ENCODE measurements at places on chromosomes 1 and 21. TPM values are rescaled to one million over a fixed set of nuclear protein-coding genes. Genes with fewer than 3 reads are reported as not detected.

GRCh38 chr1:112237983-112238545 is 157.9 kb upstream of the CTTNBP2NL start:
- DNase-seq, result no peak

Gene BMP8B
- total RNA-seq, result 1.3 TPM

DNA sequence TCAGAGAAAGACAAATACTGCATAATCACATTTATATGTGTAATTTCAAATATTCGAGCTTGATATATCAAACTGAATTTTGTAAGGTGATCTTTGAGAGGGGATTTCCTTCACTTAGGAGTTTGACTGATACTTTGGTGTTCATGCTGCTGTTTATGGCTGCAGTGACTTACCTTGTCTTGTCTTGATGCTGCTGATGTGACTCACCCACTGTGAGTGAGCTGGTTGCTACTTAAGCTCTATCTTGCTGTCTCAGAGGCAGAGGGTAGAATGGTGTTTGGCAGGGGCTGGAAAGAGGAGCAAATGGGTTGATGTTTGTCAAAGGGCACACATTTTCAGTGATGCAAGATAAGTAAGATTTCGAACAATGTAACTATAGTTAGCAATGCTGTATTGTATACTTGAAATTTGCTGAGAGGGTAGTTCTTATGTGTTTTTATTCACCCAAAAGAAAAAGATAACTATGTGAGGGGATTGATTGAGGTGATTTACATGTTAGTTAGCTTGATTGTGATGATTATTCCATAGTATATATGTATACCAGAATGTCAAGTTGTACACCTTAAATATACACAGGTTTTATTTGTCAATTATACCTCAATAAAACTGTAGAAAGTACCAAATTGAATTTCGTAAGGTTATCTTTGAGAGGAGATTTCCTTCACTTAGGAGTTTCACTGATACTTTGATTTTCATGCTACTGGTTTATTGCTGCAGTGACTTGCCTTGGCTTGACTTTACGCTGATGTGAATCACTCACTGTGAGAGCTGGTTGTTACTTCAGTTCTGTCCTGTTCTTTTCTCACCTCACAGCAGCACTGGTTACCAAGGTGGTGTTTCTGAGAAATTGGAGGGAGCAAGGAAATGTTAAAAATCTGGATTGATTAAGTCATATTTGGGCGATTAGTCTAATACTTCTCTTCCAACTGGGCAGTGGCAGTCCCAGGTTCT is 94.5 kb upstream of the SLC5A9 start:
- peak; percentile 11 for DNase-seq

DNA sequence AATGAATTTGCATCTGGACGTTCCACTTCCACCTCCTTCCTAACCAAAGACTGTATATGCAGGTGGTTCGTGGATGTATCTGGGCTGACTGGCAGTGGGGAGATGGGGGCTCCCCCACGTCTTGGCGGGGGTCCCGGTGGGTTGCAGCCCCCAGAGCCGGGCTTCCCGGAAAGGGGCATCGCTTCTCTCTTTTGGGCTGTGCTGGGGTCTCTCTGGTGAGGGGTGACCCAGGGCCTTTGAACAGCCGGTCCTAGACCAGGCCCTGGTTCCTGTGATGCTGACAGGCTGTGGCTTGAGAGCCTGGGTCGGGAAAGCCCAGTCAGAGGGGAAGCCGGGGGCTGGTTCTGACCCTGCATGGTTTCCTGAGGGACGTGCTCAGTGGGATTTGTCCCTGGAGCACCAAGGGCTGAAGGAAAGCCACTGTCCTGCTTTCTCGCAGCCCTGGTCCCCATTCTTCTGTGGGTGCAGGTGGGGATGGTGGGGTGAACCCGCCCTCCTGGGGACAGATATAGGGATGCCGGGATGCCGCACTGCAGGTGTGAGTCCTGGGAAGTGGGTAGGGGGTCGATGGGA is 29.8 kb downstream of the COL18A1 start:
- no peak for DNase-seq

Gene VANGL2
- 17.7 TPM for total RNA-seq

GRCh38 chr1:22188436-22188835 is 45.5 kb upstream of the WNT4 start:
- no peak for DNase-seq

Gene PINK1
- total RNA-seq, result 104 TPM

Data from renal cortical epithelial cell (primary cell).